ENCODE measurements at places on chromosomes 6 and 20.

DNA sequence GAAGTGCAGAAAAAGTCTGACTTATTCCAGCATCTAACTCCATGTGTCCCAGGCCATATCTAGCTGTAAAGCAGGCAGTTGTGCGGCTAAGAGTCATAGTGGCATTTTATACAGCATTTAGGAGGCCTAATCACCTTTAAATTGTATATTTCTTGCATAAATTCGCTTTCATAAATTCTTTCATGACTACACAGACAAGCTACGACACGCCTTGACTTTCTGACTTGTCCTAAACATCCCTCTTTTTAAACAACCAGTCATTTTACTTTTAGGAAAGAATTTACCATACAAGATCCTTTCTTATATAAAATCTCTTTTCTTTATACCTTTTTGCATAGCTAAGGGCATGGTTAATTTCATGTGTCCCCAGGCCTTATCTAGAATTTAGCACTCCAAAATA lies 81.7 kb upstream of the THBS2 start:
- no peak for DNase-seq

DNA sequence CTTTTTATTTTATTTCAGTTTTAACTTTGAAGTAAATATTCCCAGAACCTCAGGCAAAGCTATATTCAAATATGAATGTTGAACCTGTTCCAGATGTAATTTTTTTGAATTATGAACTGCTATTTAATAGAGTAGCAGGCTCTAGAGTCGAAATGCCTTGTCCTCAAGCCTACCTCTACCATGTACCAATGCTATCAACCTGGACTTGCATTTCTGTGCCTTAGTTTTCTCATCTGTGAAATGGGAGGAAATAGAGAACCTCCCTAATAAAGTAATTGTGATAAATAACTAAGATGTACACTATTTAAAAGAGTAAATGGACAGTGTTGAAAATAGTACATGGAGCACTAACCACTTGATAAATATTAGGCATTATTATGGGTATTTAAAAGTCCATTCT lies 551.6 kb upstream of the JARID2 start:
- no peak for DNase-seq

DNA sequence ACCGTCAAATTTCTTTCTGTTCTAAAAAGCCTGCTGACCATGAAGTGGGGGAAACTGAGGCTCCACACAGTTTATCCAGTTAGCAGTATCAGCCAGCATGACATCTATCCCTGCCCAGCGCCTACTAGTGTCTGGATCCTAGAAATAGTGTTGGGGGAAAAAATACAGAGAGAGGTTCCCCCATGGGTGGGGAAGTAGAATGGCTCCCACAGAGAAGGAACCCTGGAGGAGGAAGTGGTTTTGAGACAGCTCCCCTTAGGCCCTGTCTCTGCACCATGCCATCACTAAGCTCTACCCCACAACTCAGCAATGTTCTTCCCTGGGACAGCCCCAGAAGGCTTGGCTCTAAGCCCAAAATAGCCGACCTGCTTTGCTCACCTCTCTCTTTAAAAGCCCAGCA lies 153.4 kb downstream of the MBOAT1 start:
- no peak for DNase-seq

GRCh38 chr20:19252451-19253120 lies 40.1 kb downstream of the SLC24A3 start:
- DNase-seq, result no peak

- DNase-seq, result peak; percentile 55
Observed at GRCh38 chr20:6708010-6708409, 59.5 kb upstream of the BMP2 start.

GRCh38 chr6:84103029-84103428 lies 69.5 kb downstream of the MRAP2 start:
- DNase-seq, result peak; percentile 67

- no peak for DNase-seq
Observed at GRCh38 chr6:157166784-157167183, 156.5 kb downstream of the TMEM242 start.

DNA sequence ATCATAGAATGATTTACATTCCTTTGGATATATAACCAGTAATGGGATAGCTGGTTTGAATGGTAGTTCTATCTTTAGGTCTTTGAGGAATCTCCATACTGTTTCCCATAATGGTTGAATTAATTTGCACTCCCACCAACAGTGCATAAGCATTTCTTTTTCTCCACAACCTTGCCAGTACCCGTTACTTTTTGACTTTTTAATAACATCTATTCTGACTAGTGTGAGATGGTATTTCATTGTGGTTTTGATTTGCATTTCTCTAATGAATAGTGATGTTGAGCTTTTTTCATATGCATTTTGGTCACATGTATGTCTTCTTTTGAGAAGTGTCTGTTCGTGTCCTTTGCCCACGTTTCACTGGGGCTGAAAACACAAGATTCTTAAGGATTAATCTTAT lies 107.3 kb downstream of the TINAG start:
- no peak for DNase-seq

- no peak for DNase-seq
Observed at GRCh38 chr6:119112812-119113530, 34.5 kb upstream of the FAM184A start.

GRCh38 chr6:130178692-130179091 lies 44.1 kb downstream of the SAMD3 start:
- peak; percentile 79 for DNase-seq

DNA sequence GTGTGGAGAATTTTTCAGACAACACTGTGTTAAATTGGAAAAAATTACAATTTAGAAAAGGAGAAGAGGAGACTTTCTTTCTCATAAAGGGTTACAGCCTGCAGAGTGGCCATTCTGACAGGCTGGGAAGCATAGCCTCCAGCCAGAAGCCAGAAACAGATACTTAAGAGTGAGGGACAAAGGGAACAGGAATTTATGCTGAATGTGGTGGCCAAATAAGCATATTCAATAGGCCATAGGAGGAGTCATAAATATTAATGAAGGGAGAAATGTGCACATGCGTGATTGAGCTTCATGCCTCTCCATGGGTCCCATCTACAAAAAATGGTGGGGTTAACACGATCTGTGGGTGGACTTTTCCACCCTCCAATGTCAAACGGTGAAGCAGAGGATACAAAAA lies 13.4 kb downstream of the TMEM200A start:
- no peak for DNase-seq

DNA sequence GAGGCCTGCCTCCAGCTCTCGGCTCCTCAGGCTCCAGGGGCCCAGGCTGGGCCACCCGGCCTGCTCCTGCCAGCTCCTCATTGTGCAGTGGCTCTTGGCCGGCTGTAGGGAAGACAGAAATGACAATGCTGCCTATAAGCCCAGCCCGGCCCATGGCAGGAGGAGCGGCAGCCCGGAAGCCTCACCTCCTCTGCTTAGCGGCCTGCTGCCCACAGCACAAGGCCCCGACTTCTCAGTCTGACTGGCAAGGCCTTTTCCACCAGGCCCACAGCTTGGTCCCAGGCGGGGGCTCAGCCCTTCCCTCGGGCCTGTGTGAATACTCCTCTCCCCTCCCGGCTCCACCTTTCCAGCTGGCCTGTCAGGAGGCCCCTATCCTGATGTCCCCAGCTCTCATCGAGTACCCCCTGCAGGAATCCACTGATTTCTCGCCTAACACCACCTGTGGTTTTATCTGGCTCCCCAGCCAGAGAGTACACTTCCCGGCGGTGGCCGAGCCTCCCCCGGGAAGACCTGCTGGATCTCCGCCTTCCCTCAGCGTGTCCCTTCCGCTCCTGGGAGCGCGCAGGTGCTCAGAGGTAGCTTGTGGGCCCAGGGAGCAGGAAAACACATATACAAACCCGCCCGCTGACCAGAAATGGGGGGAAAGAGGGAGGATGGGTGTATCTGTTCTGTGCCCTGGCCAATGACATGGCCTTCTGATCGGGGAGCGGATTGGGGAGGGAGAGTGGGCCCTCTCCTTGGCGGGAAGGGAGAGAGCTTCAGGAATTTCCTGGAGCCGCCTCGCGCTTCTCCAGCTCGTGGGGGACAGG lies 963 bp downstream of the DDRGK1 start:
- peak; percentile 48 for DNase-seq

GRCh38 chr20:38731738-38732113 lies 7.4 kb downstream of the SLC32A1 start:
- no peak for DNase-seq

DNA sequence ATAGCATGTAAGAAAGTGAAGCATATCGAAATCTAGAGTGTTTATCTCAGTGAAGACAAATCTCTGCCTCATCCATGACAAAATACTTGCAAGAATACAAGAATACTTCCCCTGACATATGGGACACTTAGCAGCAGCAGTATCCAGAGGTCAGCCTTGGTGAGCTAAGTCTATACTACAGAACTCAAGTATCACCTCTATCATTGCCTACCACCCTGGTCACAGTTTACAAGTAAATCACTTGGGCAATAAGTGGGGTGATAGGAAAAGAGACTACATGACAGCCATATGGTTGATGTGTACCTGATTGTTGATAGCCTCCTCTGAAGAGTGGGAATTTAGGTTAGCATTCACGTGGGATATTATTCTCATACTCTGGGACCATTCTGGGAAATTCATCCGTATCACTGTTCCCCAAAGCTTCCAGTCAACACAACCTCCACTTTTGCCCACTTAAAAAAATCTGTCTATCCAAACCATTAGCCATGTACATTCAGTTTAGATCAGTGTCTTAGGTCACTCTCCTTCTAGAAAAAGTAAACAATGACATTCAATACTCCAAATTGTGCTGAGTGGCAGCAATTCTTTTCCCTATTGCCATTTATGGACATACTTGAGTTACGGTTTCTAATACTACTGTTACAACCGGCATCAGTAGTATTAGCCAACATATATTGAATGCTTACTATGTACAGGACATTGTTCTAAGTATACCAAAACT lies 118.2 kb upstream of the PRSS16 start:
- no peak for DNase-seq

DNA sequence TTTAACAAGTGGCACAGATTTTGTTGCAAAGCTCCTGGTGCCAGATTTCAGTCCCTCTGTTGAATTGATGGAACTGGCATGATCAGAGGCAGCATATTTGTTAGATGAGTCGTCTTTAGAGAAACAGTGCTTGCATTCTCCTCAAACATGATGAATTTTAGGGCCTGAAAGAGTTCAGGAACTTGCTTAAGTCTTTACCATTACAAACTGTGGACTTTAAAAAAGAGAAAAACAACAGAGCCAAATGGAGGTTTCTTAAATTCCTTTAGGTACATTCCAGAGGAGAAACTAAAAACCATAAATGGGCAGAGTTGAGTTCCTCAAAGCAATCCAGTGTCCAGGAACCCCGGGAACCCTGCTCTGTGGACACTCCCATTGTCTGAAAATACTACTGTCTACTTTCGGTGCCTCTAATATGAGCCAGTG lies 2.5 kb downstream of the GTF2H5 start:
- peak; percentile 56 for DNase-seq

DNA sequence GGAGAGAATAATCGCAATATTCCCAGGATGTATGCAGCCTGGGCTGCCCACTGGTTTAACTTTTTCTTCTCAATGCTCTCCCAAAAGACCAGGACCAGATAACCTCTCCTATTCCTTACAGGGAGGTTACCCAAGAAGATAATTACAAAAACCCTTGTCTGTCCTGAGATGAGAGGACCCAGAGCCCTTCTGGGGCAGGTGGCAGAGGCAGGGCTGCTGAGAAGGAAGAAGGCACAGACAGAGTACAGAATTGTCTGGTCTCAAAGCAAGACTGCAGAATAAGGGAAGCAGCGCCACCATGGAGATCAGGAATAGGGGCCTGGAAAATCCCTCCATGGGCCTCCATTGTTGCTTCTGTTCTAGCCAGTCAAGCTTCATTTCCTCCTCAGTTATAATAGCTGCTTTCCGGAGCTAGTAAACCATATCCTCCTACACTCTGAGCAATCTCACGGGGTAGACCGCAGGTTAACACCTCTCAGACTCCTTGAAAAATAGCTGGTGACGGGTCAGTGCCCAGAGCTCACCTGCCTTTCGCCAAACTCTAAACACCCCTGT lies 463 bp upstream of the HLA-DMB start:
- no peak for DNase-seq

DNA sequence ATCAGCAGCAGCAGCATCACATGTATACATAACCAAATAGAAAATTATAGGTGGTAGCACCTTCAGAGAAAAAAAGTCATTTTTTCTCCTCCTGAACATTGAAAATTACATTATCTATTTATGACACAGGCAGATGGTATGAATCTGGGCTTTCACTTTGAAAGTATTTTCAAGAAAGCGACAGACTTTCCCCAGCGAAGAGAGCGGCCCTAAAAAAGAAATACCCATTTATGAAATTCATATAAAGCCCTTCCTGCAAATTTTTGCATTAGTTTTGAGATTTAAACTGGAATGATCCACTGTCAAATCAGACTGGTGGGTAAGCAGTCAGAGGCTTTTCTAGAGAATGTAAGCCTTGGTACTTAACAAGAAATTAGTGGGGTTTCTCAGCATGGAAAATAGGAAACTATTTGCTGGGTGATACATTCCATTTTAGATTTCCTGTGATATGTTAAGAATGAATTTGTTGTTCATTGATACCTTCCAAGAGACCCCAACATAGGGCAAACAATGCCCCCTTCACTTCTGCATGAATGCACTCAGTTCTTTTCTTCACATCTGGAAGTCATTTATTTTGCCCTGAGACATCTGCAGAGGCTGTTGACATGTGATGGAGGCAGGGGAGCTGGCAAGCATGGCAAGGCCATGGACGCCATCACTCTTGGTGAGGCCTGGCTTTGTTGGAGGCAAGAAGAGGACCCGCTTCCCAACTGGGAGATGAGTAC lies 147.0 kb downstream of the LINC00237 start:
- no peak for DNase-seq

DNA sequence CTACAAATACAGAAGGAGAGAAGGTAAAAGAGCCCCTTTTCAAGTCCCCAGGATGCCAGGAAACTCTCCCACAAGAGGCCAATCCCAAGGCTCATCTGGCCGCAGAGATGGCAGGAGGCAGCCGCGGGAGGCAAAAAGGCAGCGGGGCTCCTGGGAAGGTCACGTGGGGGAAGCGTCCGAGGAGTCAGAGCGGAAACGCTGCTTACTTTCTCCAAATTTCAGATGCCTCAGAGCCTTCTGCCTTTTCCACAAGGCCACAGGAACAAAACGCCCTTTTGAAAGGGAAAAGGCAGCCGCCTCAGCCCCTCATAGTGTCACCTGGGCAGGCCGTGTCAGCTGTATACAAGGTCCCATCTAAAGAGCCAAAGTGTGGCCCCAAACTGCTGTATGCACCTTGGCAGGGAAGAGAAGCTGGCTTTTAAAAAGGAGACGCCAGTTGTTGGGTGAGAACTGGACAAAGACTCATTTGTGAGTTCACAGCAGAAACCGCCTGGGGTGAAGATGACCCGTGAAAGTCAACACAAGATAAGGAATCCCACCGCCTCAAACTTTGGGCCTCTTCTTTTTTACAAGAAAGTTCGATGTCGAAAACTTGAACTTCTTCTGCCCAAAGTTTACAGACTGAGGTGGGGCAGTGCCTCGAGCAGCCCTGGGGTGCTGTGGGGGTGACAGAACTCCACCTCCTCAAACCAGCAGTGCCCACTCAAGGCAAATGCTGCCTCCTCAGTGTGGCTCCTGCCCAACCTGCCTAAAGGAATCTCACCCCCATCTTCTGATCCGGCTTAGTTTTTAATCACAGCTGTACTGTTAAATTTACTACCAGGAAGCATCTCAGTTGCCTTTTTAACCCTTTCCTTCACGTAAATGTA lies 45.4 kb downstream of the EZR start:
- no peak for DNase-seq

GRCh38 chr6:111745186-111745585 lies 128.1 kb downstream of the FYN start:
- DNase-seq, result no peak
